Brain pericyte (primary cell): ENCODE measurements at places on chromosomes 2 and 18.

DNA sequence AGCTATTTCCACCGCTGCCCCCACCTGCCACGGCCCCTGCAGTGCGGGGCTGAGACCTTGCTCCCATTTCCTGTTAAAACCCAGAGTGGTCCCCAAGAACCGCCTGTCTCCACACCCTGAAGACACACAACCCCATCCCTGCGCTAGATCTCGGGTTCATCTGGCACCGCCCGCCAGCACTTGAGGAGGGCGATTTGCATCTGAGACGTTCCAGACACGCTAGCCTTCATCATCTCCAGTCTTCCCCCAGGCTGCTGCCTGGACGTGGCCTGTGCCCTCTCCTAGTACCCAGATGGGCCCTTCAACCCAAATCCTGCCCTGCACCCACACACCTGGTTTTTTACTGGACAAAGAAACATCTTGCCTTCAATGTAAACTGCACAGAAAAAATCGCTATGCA, 49.8 kb downstream of the SLC66A2 start:
- DNase-seq, result no peak

DNA sequence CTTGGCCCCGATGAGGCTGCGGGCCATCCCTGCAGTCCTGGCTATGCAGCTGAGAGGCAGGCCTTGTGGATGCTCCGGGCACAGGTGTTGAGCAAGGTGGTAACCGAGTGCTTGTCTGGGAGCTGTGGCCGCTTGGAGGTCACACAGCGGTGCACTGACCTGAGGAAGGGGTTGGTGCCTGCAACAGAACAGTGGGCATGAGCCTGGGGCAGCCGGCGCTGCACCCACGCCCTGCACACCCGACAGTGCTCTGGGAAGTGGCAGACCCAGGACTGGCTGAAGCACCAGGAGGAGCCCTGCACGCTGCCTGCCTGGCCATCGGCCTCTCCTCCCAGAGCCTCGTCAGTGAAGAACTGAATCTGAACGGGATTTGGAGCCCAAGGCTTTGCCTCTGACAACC, 8.2 kb upstream of the POTEE start:
- no peak for DNase-seq

- DNase-seq, result no peak
Measured at GRCh38 chr2:230129343-230129742, 60.6 kb upstream of the SLC16A14 start.

- DNase-seq, result no peak
Measured at GRCh38 chr18:12554796-12555388, 103.0 kb downstream of the SPIRE1 start.

DNA sequence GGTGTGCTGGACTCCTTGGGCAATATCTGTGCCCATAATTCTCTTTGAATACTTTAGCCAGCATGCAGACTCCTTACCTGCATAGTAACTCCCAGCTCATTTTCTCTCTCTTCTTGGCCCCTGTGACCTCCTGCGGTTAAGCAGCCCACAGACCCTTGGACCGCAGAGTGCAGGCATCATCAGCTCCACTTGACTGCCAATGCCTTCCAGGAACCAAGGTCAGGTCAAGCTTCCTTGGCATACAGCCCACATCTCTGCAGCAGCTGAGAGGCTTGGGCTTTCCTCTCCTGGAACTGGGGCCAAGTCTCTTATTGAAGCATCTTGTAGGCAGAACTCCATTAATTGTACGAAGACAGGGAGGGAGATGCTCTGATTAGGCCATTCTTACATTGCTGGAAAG, 130.1 kb upstream of the PIEZO2 start:
- DNase-seq, result no peak

DNA sequence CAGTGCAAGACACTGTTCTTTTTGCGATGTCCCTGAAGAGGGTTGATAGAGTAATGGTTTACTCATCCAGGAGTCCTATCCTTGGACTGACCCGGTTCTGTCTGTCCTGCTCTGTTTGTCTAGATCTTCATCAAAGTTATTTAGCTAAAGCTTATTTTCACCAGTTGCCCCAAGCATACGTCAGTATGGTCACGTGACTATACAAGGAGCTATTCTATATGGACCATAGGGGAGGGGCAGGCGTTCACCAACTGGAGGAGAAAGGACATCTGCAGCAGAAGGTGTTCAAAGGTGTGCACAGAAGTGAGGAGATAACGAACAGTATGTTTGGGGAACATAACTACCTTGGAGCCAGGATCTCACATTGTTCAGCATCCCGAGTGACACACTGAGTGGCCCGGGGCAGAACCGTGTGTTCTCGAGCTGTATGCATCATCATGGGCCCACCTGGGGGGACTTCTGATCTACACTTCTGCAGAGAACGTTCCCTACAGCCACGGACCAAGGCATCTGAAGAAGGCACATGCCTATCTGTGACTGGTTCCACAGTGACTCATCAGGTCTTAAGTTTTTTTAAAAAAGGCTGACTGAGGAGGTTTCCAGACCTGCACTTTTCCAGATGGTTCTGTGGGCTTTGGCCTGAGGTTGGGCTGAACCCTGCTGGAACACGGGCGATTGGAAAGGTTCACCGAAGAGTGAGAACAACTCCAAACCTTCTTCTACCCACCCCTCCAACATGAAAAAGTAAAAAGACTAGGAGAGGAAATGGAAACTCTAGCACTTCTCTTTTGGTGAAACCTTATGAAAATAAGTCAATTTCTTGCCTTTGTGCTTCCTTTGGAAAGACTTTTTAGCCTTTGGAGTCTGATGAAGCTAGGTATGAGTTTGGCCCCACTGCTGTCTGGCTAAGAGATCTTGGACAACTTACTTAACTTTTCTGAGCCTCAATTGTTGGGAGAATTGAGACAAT, 68.6 kb upstream of the YWHAQ start:
- DNase-seq, result peak; percentile 26

- no peak for DNase-seq
Measured at GRCh38 chr2:113245276-113245711, 33.4 kb downstream of the PAX8 start.

GRCh38 chr2:55951533-55951932, 28.0 kb upstream of the EFEMP1 start:
- DNase-seq, result no peak
